Immature natural killer cell (primary cell): ENCODE measurements at places on chromosomes 1 and 21. TPM values are rescaled to one million over a fixed set of nuclear protein-coding genes. Genes with fewer than 3 reads are reported as not detected.

OLFML3 gene
- 0.11 TPM for polyA plus RNA-seq

DNA sequence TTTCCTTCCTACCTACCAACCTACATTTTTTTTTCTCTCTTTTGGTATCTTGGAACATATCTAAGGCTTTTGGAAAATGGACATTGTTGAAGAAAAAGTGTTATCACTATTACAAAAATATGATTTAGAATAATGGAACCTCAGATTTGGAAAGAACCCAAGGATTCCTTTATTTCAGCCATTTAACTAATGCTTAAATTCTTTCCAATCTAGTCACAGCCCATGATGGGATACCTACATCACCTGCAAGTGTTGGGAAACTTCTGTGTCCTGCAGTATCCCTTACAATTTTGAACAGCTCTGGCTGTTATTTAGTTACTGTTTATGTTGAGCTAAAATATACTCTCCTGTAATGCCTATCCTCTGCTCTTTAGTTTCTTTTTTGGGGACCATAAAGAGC lies 22.3 kb upstream of the APOBEC4 start:
- DNase-seq, result no peak

PDZK1 gene
- 1.5 TPM for polyA plus RNA-seq

RHCE gene
- not detected for polyA plus RNA-seq

CD53 gene
- polyA plus RNA-seq, result 1,434 TPM

GRCh38 chr1:117371441-117372151 lies 4.3 kb downstream of the MAN1A2 start:
- DNase-seq, result no peak

- no peak for DNase-seq
Measured at GRCh38 chr1:15574741-15575140, 10.1 kb downstream of the AGMAT start.

DNA sequence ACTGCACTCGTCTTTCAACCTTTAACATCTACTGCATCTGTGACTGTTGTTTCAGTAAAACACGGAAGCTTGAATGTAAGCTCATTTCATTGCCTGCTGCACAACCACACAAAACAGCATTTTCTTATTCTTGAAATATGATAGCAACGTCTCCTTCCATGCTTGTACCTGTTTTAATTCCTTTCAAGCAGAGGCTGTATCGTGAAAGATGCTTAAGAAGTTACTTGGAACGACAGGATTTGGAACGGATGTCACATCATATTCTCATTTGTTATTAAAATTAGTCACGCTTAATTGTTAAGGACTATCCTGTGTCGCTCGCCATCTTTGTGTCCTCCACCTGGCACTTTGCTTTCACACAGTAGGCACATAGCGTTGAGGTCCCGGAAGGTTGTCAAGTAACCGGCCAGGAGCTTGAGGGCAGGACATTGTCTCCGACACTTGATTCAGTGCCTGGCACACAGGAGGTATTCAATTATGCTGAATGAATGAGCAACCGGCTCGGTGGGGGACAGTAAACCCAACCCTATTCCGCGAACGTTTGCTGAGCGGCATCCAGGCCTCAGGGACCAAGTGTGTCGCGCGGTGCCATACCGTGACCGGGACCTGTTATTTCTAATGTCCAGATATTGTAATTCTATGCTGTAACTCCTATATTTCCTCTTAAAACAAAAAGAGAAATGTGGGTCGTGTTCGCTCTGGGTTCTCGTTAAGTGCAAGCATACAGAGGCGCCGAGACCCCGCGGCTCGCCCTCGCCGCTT lies 499 bp upstream of the SH3GLB1 start:
- no peak for DNase-seq

CD164L2 gene
- polyA plus RNA-seq, result not detected

DNA sequence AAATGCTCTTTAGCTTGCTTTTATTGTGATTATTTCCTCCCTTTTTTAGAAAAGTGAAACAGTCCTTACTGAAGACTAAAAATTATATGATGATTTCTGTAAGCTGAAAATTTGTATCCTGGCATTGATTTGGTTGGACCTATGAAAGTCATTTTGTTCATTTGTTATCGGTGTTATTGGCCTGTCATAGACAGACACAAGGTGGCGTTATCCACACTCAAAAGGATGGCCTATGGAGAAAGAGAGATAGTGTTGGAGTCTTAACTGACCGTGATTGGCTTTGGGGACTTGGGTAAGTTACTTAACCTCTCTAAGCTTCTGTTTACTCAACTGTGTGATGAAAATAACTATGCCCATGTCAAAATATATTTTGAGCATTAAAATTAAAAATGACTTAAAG lies 203.6 kb upstream of the CHODL start:
- DNase-seq, result peak; percentile 31

DNA sequence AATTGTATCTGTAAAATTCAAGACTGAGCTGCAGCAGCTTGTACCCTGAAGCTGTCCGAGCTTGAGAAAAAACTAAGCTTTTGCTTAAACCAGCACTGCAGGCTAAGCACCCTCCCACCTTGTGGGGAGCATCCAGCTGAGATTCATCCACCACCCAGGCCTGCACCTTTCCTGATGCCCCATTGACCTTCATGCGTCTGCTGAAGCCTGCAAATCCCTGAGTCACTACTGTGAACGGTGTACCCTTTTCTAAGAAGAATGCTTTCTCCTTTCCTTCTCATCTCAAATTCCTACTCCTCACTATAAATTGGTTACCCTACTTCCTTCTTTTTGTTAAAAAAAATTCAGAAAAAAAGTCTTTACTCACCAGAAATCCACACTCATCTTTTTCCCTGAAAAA lies 90.9 kb upstream of the RGS18 start:
- no peak for DNase-seq

DNA sequence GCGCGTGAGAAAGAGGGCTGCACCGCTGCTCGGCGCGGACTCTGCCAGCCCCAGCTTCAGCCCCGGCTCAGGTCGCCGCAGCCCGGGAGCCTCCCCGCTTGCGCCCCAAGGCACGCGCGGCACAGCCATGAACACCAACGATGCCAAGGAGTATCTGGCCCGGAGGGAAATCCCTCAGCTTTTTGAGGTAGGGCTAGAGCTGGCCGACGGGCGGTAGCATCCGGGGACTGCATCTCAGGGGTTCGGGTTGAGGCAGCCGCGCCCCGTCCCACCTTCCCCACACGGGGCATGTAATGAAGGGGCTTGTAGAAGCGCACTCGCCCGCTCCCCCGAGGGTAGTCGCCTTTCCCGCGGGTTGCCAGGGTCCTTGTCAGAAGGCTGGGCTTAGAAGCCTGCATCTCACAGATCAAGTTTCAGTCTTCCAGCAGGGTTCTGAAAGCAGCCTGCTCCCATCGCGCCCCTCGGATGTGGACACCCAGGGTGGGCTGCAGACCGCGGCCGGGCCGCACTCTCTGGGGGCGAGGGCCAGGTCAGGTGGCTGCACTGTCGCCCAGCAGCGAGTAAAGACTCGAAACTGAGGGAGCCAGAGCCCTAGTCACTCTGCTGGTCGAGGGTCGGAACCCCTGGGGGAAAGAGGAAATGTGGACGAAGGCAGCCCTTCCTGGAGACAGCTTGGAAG lies 507 bp downstream of the AK5 start:
- DNase-seq, result peak; percentile 34

CRYBG2 gene
- not detected for polyA plus RNA-seq

- no peak for DNase-seq
Measured at GRCh38 chr1:42145764-42146625, 7.2 kb upstream of the GUCA2B start.

GRCh38 chr21:44052071-44052829 lies 40.1 kb downstream of the TRAPPC10 start:
- no peak for DNase-seq

DNA sequence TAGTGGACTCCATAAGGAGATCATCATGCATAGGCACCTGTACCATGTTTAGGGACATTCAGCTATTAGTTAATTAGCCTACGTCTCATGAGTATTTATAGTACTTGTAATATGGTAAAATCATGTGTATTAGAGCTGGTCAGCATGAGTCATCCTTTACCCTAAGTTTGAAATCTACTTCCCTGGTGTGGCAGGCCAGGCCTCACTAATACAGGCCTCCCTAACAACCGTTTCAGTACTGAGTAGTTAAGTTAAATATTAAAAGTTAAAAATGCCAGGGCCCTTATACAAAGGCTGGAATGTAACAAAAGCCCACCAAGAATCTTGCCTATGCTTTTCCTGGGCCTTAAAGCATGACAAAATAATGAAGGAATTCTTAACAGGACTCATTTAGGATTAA lies 356.3 kb upstream of the DPYD start:
- DNase-seq, result no peak

GRCh38 chr1:152026895-152027294 lies 9.9 kb downstream of the S100A11 start:
- no peak for DNase-seq

KANK4 gene
- not detected for polyA plus RNA-seq

- no peak for DNase-seq
Measured at GRCh38 chr1:112971006-112971405, 15.0 kb upstream of the SLC16A1 start.

DNA sequence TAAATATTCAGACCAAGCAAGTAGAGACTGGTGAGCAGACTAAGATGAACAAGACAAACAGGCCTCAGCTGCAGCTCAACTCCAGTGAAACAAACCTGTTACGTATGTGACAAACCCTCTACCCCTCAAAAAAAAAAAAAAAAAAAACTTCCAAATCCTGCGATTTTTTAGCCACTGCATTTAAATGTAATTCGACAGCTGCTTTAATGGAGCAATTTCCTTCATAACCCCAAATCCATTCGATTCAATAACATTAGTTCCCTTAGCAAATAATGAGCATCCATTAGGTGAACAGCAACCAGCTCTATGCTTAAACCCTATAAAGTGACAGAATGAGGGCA lies 31.1 kb downstream of the SIPA1L2 start:
- no peak for DNase-seq

- no peak for DNase-seq
Measured at GRCh38 chr1:248164031-248164430, 10.6 kb upstream of the OR2M2 start.

PDC gene
- not detected for polyA plus RNA-seq

DNA sequence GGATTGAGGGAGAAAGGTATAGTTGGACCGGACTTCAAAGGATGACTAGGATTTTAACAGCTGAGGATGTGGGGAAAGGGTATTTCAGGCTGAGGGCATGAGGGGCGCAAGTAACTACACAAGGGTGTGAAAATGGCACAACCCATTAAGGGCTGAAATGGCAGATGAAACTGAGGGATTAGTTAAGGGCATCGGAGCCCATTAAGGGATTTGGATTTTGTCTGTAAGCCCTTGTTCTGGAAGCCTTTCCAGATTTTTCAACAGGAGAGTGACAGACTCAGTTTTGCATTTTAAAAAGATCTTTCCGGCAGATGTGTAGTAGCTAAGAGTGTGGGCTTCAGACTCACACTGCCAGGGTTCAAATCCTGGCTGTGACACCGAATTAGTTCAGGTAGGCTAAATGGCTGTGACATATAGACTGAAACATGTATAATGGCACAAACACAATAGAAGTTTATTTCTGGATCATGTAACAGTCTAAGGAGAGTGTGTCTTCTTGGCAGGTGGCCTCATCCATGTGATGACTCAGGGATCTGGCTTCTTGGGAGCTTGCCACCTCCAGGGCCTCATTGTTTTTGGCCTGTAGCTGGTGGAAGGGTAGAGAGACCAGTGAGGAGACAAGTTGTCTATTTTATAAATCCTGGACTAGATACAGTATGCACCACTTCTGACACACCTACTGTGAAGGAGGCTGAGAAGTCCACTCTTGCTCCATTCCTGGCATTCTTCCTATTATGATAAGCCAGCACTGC lies 49.6 kb downstream of the UBE2T start:
- DNase-seq, result no peak

DNA sequence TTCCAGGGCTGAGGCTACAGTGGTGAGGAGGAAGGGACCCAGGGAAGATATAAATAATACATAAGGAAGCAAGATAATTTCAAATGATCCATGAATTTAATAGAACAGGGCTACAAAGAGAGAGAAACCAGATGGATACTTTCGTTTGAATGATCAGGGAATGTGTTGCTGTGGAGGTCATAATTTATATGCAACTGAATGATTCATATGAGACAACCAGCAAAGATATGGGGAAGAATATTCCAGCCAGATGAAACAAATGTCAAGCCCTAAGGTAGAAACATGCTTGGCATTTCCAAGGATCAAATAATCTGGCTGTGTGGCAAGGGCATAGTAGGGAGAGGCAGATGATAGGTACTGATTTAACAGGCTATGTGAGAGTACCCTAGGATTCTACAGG lies 84.8 kb upstream of the ZC3H11B start:
- no peak for DNase-seq

DNA sequence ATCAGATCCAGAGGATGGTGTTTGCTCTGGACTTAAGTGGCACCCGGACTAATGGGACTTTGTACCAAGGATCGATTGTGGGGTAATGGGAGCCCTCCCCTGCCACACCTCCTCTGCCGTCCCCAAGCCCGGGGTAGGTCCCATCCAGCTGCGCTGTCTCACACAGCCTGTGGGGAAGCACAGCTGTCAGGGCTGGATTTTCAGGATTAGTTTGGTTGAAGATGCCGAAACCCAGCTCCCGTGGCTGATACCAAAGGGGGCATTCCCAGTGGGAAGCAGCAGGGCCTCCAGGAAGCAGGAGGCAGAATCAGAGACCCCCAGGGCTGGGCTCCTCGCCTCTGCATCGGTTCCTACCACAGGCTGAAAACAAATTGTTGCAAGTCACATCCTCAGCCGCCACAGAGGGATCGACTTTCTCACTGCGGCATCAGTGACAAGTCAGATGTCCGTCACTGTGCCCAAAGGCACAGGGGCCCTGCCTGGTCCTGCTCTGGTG lies 59.7 kb downstream of the MATN1 start:
- no peak for DNase-seq

GRCh38 chr21:29064850-29065481 lies 8.5 kb downstream of the CCT8 start:
- DNase-seq, result no peak

- no peak for DNase-seq
Measured at GRCh38 chr1:164901031-164901430, 342.0 kb downstream of the PBX1 start.

GRCh38 chr1:38741341-38741740 lies 118.2 kb downstream of the RRAGC start:
- DNase-seq, result no peak

- DNase-seq, result no peak
Measured at GRCh38 chr1:226643611-226644540, 95.2 kb downstream of the ITPKB start.

DNA sequence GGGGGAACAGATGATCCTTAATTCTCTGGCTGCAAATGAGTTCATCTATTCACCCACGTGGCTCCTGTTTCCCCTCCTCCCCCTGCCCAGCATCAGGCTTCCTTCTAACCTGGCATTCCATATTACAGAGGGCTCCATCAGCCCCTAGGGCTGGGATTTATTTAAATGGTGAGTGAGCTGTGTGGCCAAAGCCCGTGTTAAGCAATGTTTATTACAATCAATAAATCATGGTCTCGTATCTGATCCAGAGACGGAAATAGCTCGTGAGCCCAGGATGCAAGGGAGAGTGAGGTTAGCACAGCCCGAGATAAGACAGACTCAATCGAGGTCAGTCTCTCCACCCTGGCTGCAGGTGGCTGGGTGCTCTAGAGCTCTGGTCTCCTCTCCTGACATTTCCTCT lies 43.1 kb upstream of the IGSF21 start:
- DNase-seq, result no peak

DNA sequence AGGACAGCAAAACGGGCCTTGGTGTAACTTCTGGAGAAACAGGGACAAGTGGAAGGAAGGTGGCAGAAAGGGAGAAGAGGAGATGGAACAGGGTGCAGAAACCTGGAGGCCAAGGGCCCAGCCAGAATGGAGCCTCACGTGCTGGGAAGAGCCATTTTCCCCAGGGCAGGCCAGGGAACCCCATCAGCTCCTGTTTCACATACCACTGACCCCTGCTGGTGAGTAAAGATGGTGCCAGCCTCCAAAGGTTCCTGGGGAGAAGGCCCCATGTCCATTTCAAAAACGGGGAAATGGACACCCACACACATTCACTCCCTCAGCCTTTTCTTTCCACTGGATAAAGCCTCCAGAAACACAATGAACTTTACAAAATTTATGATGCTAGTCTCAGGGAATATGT lies 57.6 kb upstream of the JUN start:
- peak; percentile 22 for DNase-seq
